Breast epithelium (tissue), 4 donors: ENCODE measurements at places on chromosomes 12 and 14. TPM values are rescaled to one million over a fixed set of nuclear protein-coding genes. Genes with fewer than 3 reads are reported as not detected.

GRCh38 chr12:102568276-102568675 is 87.9 kb upstream of the IGF1 start:
- no peak overlapping the region for H3K4me3 ChIP-seq
- DNase-seq: no peak
- H3K4me1 ChIP-seq: no peaks in the 10 kb centered on the region
- no peaks in the 10 kb centered on the region for H3K27me3 ChIP-seq
- peak overlapping the region; percentile 59 for H3K27ac ChIP-seq

DNA sequence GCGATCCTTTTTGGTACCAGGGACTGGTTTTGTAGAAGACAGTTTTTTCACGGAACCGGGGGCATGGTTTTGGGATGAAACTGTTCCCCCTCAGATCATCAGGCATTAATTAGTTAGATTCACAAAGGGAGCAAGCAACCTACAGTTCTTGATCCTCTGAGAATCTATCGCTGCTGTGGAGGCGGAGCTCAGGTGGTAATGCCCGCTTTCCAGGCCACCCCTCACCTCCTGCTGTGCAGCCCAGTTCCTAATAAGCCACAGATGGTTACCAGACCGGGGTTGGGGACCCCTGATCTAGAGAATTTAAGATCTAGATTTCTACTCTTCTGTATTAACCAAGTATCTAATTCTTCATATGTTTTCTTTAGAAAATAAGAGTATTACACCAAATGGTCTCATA is 4.8 kb downstream of the ARHGAP5 start:
- H3K27ac ChIP-seq: no peak overlapping the region
- peaks cover 4% of the 10 kb centered on the region for H3K4me1 ChIP-seq
- H3K4me3 ChIP-seq: no peak overlapping the region
- H3K36me3 ChIP-seq: no peaks in the 10 kb centered on the region
- no peaks in the 10 kb centered on the region for H3K27me3 ChIP-seq
- DNase-seq: no peak

- no peaks in the 10 kb centered on the region for H3K4me1 ChIP-seq
- no peaks in the 10 kb centered on the region for H3K36me3 ChIP-seq
- H3K27me3 ChIP-seq: no peaks in the 10 kb centered on the region
Measured at GRCh38 chr14:67515386-67516079, 17.6 kb upstream of the PLEKHH1 start.

GRCh38 chr12:20434996-20435395 is 66.7 kb downstream of the PDE3A start:
- H3K4me3 ChIP-seq: no peak overlapping the region
- H3K27ac ChIP-seq: no peak overlapping the region
- H3K36me3 ChIP-seq: no peaks in the 10 kb centered on the region
- H3K27me3 ChIP-seq: no peaks in the 10 kb centered on the region
- no peaks in the 10 kb centered on the region for H3K4me1 ChIP-seq
- no peak for DNase-seq

GRCh38 chr12:102513739-102514138 is 33.4 kb upstream of the IGF1 start:
- no peak overlapping the region for H3K4me3 ChIP-seq
- H3K27me3 ChIP-seq: no peaks in the 10 kb centered on the region
- H3K4me1 ChIP-seq: no peaks in the 10 kb centered on the region
- H3K36me3 ChIP-seq: no peaks in the 10 kb centered on the region
- DNase-seq: no peak
- H3K27ac ChIP-seq: no peak overlapping the region

- no peak overlapping the region for H3K27ac ChIP-seq
- peaks cover 5% of the 10 kb centered on the region for H3K4me1 ChIP-seq
- no peaks in the 10 kb centered on the region for H3K36me3 ChIP-seq
- H3K4me3 ChIP-seq: no peak overlapping the region
Measured at GRCh38 chr12:90253136-90253535, 544.5 kb upstream of the ATP2B1 start.

DNA sequence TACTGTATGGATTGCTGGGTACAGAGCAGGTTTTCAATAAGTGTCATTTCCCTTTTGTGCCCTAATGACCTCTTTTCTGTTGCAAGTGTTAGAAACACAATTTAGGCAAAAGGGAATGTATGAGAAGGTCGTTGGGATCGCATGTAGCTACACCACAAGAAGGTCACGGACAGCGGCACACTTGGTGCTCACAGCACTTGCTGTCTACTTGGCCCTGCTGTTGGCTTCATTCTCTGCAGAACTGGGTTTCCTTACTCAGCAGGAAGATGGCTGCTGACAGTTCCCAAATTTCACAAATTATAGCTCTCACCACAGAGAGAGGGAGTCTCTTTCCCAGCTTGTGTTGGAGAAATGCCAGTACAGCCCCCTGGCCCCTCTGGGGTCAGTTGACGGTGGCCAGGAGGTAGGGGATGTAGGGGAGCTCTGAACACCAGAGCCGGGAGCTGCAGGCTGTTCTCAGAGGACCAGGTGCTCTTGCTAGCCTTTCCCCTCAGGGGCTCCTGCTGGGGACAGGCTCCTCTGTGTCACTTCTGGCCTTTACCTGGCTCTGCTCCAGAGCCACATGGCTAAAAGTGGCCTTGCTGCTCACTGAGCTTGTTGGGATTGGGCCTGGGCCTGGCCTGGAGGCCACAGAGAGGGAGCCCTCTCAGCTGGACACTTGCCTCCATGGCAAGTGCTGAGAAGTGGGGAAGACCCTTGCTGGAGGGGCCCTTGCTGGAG is 50.9 kb upstream of the BCL7A start:
- no peak overlapping the region for H3K4me3 ChIP-seq
- no peak for DNase-seq
- no peaks in the 10 kb centered on the region for H3K27me3 ChIP-seq
- no peaks in the 10 kb centered on the region for H3K36me3 ChIP-seq
- H3K4me1 ChIP-seq: no peaks in the 10 kb centered on the region

- H3K4me3 ChIP-seq: peak within 1 kb of the TSS; percentile 55
- no peaks in the 10 kb centered on the region for H3K27me3 ChIP-seq
- H3K36me3 ChIP-seq: no peaks in the 10 kb centered on the region
- no peaks in the 10 kb centered on the region for H3K4me1 ChIP-seq
- peak within 1 kb of the TSS; percentile 63 for H3K27ac ChIP-seq
- DNase-seq: no peak
Measured at GRCh38 chr12:6124411-6125309, at the start of gene VWF. TSS of gene VWF (minus strand) at chr12:6124670. CDS start at chr12:6123196, 1,474 bp downstream.

DNA sequence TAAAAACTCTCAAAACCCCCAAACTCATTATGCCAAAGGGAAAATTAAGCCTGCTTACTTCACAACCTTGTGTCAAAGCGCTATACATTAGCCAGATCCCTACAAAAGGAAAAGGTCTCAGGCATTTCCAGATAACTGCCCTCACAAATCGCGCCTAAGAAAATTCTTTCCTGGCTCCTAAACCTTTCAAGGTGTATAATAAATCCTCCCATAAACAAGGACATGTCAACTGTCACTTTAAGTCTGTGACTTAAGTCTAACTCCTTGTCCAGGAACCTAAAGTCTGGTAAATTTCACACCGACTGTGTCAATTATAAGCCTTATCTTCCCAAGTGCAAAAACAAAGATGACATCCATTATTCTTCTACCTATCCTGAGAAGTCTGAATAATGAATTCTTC is 4.3 kb upstream of the ETFBKMT start:
- H3K27ac ChIP-seq: no peak overlapping the region
- H3K4me1 ChIP-seq: no peaks in the 10 kb centered on the region
- no peak for DNase-seq

DNA sequence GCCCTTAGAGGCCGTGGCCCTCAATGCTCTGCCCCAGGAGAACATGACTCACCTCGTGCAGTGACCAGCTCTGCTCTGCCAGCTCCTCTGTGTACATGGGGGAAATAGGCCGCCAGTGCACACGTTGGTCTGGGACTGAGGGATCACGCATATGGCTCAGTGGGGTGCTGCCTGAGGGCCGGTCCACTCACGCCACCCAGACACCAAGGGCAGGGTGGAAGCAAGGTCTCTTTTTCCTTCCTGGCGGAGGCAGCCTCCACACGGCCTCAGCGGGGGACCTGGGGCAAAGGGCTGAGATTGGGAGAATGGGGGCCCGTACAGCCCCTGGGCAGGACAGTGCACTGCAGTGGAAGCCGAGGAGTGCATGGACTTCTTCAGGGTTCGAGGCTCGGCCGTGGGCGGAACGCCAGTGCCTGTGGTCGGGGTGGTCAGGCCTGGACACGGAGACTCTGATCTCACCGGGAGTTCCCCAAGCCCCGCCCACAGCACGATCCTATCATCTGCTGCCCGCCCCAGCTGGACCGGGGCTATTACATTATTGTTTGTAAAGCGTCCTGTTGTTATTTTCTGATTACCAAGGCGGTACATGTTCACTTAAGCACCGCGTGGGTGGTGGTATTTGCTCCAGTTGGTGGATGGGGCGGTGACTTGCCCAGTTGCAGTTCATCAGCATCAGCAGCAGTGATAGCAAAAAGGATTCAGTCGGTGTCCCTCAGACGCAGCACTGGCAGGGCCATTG is 38.8 kb upstream of the TDRD9 start:
- no peak for DNase-seq
- no peak overlapping the region for H3K4me3 ChIP-seq
- H3K36me3 ChIP-seq: no peaks in the 10 kb centered on the region
- H3K27me3 ChIP-seq: no peaks in the 10 kb centered on the region
- no peaks in the 10 kb centered on the region for H3K4me1 ChIP-seq
- H3K27ac ChIP-seq: no peak overlapping the region

DNA sequence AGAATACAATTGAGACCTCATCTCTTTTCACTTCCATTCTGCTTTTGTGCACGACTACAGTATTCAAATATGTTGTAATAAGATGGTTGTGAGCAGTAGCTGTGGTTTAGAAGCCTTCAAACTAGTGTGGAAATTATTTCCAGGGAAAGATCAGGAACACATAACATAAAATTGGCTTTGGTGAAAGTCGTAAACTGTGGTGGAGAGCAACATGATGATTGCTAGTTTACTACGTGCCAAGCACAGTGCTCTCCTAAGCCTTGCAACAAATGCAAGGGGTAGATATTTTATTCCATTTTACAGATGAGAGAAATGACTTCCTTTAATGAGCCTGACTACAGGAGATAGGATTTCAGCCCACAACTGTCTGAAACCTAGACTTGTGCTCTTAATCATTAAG is 172.4 kb upstream of the LMNTD1 start:
- no peak overlapping the region for H3K27ac ChIP-seq
- no peaks in the 10 kb centered on the region for H3K27me3 ChIP-seq
- no peaks in the 10 kb centered on the region for H3K36me3 ChIP-seq
- DNase-seq: no peak

GRCh38 chr12:90015228-90015627 is 306.6 kb upstream of the ATP2B1 start:
- H3K4me1 ChIP-seq: no peaks in the 10 kb centered on the region
- no peak overlapping the region for H3K27ac ChIP-seq
- no peak overlapping the region for H3K4me3 ChIP-seq
- H3K27me3 ChIP-seq: no peaks in the 10 kb centered on the region
- no peaks in the 10 kb centered on the region for H3K36me3 ChIP-seq
- DNase-seq: no peak

DNA sequence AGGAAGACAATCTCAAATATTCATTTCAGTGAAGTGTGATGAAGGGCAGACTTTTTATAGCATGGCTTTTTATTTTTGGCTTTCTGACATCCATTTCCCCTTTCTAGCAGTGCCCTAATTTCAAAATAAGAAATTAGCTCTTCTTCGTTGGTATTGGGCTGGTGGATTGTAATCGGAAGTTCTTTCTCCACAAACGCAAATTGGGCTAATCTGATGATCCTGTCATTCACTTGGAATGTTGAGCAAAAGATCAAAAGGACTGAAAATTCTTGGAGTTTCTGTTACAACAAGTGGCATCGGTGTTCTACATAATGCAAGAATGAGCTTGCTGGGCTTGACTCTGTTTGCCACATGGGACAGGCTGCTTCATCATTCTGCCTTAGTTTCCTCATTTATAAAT is 1182.8 kb downstream of the FLRT2 start:
- no peaks in the 10 kb centered on the region for H3K4me1 ChIP-seq
- H3K4me3 ChIP-seq: no peak overlapping the region
- DNase-seq: no peak
- no peak overlapping the region for H3K27ac ChIP-seq

DNA sequence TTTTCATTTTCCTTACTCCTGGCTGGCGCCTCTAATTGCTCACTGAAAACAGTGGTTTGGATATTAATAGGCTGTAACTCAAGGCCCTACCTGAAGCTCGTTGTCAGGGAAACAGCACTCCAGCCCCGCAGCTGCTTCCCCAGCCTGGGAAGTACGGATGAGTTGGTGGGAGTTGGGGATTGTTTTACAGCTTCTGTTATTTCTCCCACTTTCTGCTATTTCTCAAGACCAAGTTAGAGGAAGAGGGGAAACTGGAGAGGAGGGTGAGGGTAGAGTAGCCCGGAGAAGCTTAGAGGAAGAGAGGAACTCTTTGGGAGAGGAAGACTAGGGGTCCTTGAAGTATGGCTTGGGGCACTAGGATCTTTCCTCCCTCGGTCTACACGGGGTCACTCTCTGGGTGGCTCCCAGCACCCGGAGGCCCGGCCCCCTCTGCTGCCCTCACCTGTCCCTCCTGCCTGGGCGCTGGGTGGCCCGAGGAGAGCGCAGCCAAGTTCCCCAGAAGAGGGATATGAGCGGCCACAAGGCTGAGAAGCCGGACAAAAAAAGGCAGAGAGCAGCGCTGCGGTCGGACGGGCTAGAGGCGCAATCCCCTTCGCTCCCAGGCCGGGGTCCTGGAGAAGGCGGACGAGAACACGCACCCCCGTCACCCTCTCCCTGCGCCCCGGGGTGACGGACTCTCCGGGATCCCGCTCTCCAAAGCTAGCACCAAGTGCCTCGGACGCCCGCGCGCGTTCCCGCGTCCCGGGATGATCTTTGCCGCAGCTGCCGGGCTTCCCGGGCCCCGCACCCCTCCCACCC is 671 bp downstream of the SPTB start:
- DNase-seq: no peak
- H3K4me3 ChIP-seq: peak overlapping the region; percentile 65
- H3K36me3 ChIP-seq: no peaks in the 10 kb centered on the region
- H3K4me1 ChIP-seq: no peaks in the 10 kb centered on the region

GRCh38 chr12:5612556-5613410 is 180.9 kb downstream of the NTF3 start:
- no peaks in the 10 kb centered on the region for H3K4me1 ChIP-seq
- H3K36me3 ChIP-seq: no peaks in the 10 kb centered on the region
- no peaks in the 10 kb centered on the region for H3K27me3 ChIP-seq
- DNase-seq: no peak
- no peak overlapping the region for H3K27ac ChIP-seq

- no peaks in the 10 kb centered on the region for H3K27me3 ChIP-seq
- no peak overlapping the region for H3K27ac ChIP-seq
- no peaks in the 10 kb centered on the region for H3K36me3 ChIP-seq
- peak overlapping the region; percentile 6 for H3K4me3 ChIP-seq
- no peaks in the 10 kb centered on the region for H3K4me1 ChIP-seq
- DNase-seq: no peak
Measured at GRCh38 chr14:54776361-54777001, 126.1 kb downstream of the GCH1 start.

DNA sequence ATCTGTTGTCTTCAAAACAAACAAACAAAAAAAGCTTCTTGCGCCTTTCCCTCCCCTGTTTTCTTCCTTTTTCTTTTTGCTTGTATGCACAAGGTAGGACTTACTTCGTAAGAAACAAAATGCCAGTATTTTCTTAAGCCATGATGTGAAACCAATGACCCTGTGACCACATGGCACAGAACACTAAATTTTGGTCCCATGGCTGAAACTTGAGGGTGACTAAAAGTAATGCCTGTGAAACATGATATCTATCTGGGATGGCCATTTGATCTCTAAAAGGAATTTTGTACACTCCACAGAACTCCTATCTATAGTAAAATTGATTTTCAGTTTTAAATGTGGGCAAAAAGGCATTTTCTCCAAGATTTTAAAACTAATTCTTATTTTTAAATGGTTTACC is 63.6 kb downstream of the PAPOLA start:
- H3K4me1 ChIP-seq: no peaks in the 10 kb centered on the region
- DNase-seq: no peak
- H3K27me3 ChIP-seq: no peaks in the 10 kb centered on the region
- H3K4me3 ChIP-seq: no peak overlapping the region
- H3K36me3 ChIP-seq: no peaks in the 10 kb centered on the region
- H3K27ac ChIP-seq: no peak overlapping the region

SFSWAP gene
- total RNA-seq: 34.9 TPM

GPRC5D gene
- not detected for total RNA-seq

PTGER2 gene
- 4.9 TPM for total RNA-seq

NABP2 gene
- total RNA-seq: 24.7 TPM

A2M gene
- 457 TPM for total RNA-seq
